ENCODE measurements at places on chromosomes 12 and 14. TPM values are rescaled to one million over a fixed set of nuclear protein-coding genes. Genes with fewer than 3 reads are reported as not detected.

IL23A gene
- total RNA-seq: not detected

KRT6B gene
- total RNA-seq: 0.13 TPM

KCNK10 gene
- 2.1 TPM for total RNA-seq

DNA sequence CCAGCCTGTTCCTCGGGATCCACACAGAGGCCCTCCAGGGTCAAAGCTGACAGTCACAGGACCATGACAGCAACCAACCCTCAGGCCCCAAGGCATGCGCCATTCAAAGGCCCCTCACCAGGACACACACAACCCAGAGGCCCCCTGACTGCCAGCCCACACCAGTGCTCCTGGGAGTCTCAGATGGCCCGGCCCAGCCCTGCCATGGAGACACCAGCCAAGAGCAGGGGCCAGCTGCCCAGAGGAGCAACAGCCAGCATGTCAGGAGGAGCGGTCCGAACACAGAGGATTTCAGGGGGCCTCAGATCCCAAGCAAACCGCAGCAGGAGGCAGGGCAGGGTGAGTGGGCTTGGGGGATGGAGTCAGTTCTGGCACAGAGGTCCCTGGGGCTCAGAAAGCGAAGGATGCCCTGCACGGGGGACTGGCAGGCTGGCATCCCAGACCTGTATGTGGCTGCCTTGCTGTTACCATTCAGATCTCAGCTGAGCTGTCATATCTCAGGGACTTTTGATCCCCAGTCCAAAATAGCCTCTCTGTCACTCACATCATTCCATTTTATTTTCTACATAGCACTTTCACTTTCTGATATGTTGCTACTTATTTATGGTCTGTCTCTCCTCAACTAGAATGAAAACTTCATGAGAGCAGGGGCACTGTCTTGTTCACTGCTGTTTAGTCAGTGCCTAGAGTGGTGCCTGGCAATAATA, 4.8 kb downstream of the TMEM229B start:
- no peak for DNase-seq

- no peak for DNase-seq
Observed at GRCh38 chr12:45775465-45775864, 46.0 kb downstream of the ARID2 start.

- DNase-seq: peak; percentile 40
Observed at GRCh38 chr12:67827820-67828383, 161.3 kb upstream of the IFNG-AS1 start.
